Pulmonary artery endothelial cell (primary cell): ENCODE measurements at places on chromosomes 13 and 19. TPM values are rescaled to one million over a fixed set of nuclear protein-coding genes. Genes with fewer than 3 reads are reported as not detected.

KLK5 gene
- not detected in 2 replicates for total RNA-seq

SOX21 gene
- total RNA-seq = 0.07 TPM in 1 of 2 replicates, not detected in the other

DNA sequence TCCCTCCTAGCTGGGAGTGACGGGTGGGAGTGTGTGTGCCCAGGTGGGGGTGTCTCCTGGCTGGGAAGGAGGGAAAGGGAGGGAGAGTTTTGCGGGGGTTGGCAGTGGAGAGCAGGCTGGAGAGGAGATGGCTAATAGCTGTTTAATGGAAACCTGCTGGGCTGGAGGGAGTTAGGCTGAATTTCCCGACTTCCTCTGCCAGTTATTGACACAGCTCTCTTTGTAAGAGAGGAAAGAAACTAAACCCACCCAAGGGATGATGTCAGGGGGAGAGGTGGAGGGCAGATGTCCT, 10.2 kb upstream of the ILF3 start:
- DNase-seq = no peak

- no peak for DNase-seq
Observed at GRCh38 chr13:33284916-33285315, 639 bp downstream of the STARD13 start.

DNA sequence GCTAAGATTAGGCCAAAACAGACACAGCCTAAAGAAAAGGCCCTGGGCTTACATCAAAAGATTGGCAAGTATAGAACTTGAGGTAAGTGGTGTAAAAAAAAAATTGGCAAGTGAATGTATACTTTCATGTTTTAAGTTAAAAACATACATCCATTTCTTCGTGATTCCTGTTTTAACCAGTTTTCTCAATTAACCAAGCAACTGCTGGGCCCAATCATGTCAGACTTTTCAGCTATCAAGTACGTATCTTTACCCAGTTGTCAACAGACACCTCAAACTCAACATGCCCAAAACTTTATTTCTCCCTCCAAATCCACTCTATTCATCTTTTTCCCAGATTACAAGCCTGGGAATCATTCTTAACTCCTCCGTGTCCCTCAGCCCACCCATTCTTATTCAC, 1.0 kb downstream of the PCID2 start:
- DNase-seq = no peak

GRCh38 chr19:12840091-12841079, 2.1 kb downstream of the MAST1 start:
- no peak for DNase-seq

GRCh38 chr19:29006057-29006735, 206.8 kb downstream of the UQCRFS1 start:
- DNase-seq = no peak
